ENCODE measurements at places on chromosomes 6 and 20.

DNA sequence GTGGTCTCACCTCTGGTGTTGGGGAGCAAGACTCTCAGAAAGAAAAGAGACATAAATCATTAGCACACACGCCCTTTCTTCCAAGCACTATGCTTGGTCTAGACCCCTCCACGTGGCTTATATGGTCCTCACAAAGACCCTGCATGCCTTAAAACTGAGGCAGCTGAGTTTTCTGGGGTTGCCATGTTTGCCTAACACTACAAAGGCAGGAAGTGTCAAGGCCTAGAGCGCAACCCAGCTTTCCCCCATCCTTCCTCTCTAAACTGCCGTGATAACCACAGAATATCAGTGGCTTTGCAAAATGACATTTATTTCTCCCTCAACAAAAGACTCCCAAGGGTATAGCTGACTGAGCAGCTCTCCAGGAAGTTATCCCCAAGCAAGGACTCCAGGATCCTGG lies 146.5 kb upstream of the TOP1 start:
- no peak for DNase-seq

GRCh38 chr6:28945349-28945748 lies 21.6 kb upstream of the TRIM27 start:
- DNase-seq = no peak

DNA sequence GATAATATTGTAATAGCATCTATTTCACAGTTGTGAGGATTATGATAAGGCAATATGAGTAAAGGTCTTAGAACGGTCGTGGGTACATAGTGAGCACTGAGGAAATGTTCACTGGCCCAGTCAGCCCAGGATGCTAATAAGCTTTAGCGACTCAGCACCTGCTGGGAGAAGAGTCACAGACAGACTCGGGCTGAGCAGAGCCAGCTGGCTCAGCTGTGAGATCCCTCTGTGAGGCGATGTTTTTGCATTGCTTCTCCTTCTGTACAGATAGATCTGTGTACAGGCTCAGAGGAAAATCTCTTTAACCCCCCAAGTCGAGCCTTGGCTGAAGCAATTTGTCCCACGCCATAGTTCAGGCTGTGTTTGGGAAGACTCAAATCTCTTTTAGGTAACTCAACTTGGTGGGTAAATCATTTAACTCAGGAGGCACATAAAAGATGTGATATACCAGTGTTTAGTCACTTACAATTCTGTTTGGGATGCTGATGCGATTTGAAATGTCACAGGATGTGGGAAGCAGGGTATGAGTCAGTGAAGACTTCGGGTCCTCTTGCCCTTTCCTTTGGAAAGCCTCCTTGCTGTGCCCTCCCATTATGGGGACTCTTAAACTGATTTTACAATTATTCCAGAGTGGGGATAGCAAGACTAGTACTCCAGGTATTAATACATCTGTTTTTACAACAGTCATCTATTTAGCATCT lies 53.1 kb downstream of the PHACTR1 start:
- no peak for DNase-seq

- DNase-seq = no peak
Measured at GRCh38 chr6:117290173-117290846, 25.0 kb downstream of the VGLL2 start.

GRCh38 chr6:80287607-80288006 lies 181.1 kb downstream of the BCKDHB start:
- no peak for DNase-seq

DNA sequence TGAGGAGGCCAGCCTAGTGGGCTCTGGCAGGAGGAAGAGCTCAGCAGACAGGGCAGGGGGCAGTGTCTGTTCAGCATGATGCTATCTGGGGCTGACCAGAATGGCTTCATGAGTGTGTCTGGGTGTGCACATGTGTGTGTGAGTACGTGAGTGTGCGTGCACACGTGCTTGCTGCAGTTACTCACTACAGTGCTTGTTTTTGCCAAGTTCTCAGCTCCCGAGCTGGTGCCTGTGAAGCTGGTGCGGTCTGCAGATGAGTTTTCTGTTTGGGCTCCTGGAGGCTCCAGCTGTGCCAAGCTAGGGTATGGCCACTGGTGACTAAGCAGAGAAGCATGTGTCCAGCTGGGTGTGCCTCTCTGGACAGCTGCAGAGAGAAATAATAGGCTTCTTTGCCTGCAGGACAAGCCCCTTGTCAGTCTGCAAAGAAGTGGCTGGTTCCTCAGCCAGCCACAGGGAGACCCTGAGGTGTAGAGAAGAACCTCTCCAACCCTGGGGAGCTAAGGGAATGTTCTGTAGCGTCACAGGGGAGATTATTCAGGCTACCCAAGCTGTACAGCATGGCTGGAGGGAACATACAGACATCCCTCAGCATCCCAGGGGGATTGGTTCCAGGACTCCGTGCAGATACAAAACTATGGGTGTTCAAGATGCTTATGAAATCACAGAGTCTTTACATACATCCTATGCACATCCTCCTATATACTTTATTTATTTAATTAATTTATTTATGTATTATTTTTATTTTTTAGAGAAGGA lies 40.2 kb upstream of the FAM50B start:
- DNase-seq = no peak

- DNase-seq = no peak
Measured at GRCh38 chr20:14197097-14197496, 140.3 kb downstream of the FLRT3 start.

DNA sequence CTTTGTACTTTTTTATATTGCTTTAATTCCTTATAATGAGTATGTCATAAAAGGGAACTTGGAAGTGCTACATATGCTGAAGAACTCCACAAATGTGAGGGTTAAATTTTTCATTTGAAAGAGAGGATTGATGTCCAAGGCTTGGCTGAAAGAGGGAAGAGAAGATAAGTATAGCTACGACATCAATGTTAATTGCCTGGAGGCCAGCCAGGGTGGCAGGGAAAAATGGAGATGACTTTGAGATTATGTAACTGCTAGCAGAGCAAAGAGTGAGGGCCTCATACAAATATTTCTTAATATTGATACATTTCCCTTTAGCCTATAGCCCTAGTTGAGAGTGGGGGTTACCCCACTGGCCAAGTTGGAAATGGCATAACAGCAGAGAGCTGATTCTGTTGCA lies 24.8 kb upstream of the RIMS4 start:
- no peak for DNase-seq

DNA sequence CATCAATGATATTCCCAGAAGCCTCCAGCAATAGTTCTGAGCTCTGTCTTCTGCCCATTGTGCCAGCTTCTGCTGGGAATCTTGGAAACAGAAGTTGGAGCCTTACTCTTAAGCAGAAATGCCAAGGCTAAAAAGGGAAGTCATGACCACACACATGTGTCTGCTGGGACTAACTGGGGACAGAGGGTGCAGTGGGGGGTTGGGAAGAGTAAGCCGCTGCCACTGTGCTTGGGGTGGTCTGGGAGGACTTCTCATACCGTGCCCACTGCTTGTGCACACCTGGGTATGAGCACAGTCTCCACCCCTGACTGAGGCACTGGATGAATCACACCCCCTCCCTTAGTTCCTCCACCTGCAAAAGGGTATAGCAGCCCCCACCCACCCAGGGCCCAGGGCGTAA lies 90.7 kb downstream of the CDC5L start:
- no peak for DNase-seq

- no peak for DNase-seq
Measured at GRCh38 chr6:186340-186965, 105.8 kb upstream of the DUSP22 start.

- DNase-seq = no peak
Measured at GRCh38 chr20:5870568-5870981, 79.8 kb downstream of the TRMT6 start.

GRCh38 chr6:156396791-156397418 lies 380.3 kb upstream of the ARID1B start:
- DNase-seq = peak; percentile 23

GRCh38 chr6:127971945-127972391 lies 71.1 kb upstream of the THEMIS start:
- DNase-seq = peak; percentile 9

DNA sequence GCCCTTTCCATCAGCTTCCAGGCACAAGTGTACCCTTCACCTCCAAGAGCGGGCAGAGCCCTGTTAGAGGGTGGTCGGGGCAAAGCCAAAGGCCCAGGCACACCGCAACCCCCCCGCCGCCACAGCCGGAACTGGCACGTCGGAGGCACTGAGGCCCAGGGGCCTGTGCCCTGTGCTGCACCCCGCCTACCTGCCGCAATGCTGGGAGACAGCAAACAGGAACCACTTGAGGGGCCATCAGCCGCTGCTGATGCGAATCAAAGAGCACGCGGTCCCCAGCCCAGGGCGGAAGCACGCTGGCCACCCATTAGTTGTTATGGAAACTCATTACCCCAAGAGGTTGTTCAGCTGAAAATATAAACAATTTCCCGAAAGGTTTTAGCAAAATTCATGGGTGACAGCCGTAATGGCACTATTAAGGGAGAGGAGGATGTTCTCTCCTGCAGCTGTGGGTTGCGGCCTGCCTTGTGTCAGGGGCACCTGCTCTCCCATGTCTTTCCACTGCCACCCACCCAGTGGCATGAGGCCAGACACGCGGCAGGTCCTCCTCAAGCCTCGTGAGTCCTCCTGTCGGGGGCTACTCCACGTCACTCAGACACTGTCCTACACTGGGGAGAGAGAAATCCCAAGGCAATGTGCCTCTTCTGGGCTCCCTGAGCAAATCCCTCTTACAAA lies 65.3 kb downstream of the EDN3 start:
- no peak for DNase-seq

DNA sequence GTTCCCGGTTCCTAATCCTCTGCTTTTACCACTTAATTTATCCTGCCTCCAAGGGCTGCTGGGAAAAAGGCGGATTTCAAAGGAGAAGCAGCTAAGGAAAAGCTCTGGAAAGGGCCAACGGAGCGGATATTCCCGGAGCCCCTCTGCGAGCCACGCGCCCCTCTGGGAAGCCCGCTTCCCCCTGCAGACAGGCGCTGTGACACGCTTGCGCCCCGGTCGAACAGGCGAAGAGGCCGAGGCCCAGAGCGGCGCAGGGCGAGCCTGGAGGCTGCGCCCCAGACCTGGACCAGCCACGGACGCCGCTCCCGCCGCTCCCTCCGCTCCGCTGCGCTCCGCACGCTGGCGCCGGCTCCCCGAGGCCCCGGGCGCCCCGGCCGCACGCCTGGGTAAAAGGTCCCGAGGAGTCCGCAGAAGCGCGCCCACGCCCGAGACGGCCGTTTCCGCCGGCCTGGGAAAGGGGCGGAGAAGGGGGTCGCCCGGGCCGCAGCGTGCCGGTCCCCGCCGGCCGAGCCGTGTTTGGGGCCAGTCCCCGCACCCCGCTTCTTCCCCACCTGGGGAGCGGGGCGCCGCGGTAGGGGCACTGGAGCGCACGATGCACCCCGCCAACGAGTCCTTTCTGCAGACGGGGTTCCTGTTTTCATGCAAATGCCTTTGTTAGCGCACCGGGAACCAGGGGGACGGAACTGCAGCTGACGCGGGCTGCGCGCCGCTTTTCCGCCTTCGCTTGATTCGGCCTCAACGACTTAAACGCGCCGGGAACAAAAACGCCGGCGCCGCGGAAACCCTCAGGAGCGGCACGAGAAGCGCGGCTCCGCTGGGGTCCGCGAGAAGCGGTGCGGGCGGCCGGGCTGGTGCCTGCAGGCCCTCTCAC lies 91.9 kb upstream of the SIRPA start:
- DNase-seq = peak; percentile 14

DNA sequence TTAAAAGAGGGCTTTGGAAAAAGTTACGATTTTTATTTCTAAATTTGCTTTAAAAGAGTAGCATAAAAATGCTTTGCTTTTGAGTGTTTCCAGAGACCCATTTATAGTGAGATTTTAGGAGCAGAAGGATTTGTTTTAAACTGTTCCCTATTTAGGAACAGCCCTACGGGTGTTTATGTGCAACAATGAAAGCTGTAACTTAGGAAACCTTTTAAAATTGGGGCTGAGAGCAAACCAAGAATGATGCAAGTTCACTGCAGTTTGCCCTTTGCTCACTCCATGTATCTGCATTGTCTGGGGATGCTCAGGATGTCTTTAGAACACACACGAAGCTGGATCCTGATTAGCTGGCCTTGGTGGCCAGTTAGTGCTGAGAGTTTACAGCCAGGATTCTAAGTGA lies 40.9 kb downstream of the GHRH start:
- no peak for DNase-seq

DNA sequence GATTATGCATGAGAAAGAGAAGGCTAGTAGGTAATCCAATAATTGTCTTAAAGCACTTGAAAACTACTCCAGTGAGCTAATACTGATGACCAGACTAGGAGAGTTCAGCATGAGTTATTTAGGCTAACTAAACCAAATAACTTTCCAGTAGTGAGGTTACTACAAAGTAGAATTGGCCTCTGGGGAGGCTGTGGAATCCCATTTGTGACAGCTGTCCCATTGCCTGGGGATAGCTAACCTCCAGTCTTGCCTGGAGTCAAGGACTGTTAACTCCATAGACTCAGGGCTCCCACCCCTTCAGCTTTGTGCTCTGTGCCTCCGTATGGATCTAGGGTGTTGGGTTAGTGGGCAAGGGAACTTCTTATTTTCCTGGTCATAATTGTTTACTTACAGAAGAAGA lies 51.0 kb downstream of the KCNQ5 start:
- DNase-seq = no peak

GRCh38 chr6:150391890-150392289 lies 23.1 kb downstream of the IYD start:
- DNase-seq = no peak

- DNase-seq = no peak
Measured at GRCh38 chr20:37339208-37339607, 6.7 kb upstream of the SRC start.

GRCh38 chr20:497979-498378 lies 35.6 kb upstream of the TBC1D20 start:
- DNase-seq = no peak

GRCh38 chr6:2958331-2958711 lies 13.0 kb downstream of the SERPINB6 start:
- no peak for DNase-seq

- peak; percentile 59 for DNase-seq
Measured at GRCh38 chr6:33091957-33092356, 16.2 kb downstream of the HLA-DPB1 start.

- no peak for DNase-seq
Measured at GRCh38 chr6:15460110-15460727, 202.6 kb downstream of the DTNBP1 start.

GRCh38 chr6:90028995-90029635 lies 134.8 kb downstream of the GJA10 start:
- DNase-seq = no peak

DNA sequence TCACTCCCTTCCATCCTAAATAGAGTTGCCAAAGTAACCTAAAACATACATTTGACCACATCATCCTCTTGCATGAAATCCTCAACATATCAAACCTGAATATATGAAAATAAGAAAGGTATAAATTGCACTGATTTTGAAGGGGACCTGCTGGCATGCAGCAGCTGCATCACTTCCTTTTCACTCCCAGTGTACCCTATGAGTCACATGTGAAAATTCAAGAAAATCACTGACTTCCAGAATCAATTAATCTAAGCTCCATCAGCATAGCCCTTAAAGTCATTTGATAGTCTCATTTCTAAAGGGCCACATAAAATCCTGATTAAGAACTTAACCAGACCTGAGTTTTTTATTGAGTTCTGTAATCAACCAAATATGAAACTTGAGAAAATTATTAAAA lies 24.3 kb downstream of the SNX14 start:
- no peak for DNase-seq

DNA sequence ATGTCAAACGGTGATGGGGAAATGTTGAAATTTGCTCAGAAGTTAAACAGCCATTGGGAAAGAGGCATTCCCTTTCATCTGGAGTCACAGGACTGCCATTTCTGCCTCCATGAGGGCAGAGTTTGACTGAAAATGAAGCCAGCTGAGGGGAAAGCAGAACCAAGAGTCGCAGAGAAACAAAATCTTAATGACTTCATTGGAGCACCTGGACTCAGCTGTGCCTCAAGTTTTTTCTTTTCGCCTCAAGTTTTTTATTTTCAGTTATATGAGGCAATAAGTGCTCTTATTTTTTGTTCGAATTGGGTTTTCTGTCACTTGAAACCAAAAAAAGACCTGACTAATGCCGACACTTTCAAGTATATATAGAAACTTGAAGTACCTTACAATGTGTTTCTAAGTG lies 161.3 kb downstream of the PKHD1 start:
- no peak for DNase-seq

Data from stimulated activated CD4-positive, alpha-beta T cell treated with anti-CD3 and anti-CD28 coated beads, Interleukin-4, amount 100 ng/mL, for 1 hour (primary cell).